Left lung (tissue), 14 donors: ENCODE measurements at places on chromosomes 7 and 10. TPM values are rescaled to one million over a fixed set of nuclear protein-coding genes. Genes with fewer than 3 reads are reported as not detected.
A peak's percentile ranks its signal among the peaks of the same experiment; 100 is the strongest.

GRCh38 chr10:122149561-122150505 is 121.3 kb upstream of the BTBD16 start:
- no peak for DNase-seq

DNA sequence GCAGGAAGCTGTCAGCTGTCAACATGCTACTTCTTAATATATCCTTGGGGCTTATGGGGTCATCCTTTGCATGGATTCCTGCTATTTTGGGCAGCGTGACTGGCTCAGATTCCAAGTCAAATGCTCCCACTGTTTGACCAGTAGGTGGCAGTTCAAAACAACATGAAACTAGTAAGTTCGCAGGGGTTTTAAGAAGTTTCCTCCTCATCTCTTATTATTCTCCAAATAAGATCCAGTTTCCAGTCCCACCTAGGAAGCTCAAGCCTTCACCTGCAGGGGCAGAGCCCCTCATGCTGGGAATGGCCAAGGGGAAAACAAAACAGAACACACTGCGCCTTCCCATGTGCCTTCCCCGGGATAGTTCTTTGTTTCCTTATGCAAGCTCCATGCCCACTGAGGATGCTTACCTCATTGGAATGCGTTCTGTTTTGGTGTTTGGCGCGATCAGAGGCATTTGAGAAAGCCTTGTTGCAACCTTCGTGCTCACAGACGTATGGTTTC is 259.8 kb downstream of the GLI3 start:
- DNase-seq, result no peak

DNA sequence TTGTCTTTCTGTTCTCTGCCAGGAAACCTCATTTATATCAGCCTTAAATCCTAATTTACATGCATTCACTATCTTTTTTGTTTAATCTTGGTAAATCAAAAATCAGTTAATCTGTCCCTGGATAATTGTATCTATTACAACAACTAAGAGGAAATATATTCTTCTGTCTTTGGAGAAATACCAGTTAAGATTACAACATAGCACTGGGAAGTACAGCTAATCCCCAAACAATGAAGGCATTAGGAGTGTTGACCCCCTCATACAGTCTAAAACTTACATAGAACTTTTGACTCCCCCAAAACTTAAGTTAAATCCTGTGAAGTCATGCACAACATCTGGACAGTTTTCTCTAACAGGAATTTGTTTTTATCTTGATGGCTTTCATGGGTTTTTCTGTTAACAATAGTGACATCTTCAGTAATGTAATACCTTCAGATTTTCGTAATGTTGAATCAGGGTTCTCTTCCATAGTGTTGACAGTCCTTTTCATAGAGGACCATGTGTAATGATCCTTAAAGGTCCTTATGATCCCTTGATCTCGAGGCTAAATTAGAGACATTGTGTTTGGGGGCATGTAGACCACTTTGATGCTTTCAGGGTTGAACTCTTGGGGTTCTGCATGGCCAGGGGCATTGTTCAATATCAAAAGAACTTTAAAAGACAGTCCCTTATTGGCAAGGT is 24.1 kb upstream of the ABCC2 start:
- no peak for DNase-seq

GRCh38 chr7:106425017-106425719 is 140.4 kb upstream of the NAMPT start:
- DNase-seq, result peak; percentile 94

DNA sequence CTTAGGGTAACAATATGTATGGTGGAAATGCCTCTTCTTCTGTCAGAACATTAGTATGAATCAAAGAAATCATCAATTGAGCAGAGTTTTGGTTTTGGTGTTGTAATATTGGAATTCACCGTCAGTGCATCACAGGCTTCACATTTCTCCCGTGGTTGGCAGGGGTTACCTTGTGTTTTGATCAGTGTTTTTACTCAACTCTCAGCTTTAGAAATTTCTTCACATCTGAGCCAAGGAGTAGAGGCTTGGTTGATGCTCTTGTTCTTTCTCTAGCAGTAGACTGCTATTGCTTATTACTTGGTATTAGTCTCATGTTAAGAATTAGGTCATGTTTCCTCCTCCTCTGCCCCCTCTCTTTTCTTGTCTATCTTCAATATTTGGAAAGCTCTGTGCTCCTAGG is 188.8 kb upstream of the SMIM30 start:
- DNase-seq, result no peak

- DNase-seq, result no peak
Measured at GRCh38 chr10:108749042-108749441, 1174.3 kb downstream of the XPNPEP1 start.

DNA sequence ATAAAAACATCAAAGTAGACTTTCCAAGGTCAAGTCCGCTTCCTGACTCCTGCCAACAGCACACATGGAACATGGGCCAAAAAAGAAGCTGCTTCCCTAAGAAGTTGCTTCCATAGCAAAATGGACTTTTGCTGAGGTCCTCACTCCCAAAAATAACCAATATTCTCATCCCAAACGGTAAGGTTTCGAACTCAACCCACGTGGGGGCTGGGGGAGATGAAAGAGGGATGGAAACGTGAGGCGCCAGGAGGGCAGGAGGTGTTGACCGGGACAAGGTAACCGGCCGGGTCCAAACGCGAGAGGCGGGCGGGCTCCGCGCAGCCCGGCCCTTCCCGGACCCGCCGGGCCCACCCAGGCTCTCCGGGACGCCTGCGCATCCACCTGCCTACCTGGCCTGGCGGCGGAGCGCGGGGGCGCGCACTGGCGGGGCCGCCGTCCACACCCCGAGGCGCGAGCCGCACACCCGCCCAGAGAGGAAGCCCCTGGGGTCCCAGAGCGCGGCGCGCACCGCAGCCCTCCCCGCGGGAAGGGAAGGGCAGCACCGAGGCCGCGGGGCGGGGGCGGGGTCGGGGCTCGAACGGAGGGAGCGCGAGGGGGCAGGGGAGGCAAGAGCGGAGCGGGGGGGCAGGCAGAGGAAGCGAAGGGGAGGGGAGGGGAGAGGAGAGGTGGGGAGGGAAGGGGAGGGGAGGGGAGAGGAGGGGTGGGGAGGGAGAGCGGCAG is 742 bp downstream of the LMBR1 start:
- DNase-seq, result peak; percentile 92

DNA sequence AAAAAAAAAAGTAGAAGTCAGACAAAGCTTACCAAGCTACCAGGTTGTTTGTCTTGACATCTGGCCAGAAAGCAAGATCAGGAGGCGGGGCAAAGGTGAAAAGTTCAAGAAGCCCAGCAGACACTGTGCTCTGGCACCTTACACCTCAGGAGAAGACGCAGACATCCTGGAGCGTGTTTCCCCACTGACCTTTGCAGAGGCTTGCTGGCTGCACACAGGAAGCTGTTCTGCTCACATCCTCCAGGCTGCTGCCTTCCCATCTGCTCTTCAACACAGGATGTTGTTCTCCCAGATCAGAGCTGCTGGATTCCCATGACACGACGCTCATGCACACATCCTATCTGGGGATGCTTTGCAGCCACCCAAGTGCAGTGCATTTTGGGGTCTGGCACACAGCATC is 174.4 kb upstream of the KIAA1217 start:
- DNase-seq, result no peak

GRCh38 chr10:100355086-100355485 is 8.1 kb downstream of the SCD start:
- no peak for DNase-seq

DNA sequence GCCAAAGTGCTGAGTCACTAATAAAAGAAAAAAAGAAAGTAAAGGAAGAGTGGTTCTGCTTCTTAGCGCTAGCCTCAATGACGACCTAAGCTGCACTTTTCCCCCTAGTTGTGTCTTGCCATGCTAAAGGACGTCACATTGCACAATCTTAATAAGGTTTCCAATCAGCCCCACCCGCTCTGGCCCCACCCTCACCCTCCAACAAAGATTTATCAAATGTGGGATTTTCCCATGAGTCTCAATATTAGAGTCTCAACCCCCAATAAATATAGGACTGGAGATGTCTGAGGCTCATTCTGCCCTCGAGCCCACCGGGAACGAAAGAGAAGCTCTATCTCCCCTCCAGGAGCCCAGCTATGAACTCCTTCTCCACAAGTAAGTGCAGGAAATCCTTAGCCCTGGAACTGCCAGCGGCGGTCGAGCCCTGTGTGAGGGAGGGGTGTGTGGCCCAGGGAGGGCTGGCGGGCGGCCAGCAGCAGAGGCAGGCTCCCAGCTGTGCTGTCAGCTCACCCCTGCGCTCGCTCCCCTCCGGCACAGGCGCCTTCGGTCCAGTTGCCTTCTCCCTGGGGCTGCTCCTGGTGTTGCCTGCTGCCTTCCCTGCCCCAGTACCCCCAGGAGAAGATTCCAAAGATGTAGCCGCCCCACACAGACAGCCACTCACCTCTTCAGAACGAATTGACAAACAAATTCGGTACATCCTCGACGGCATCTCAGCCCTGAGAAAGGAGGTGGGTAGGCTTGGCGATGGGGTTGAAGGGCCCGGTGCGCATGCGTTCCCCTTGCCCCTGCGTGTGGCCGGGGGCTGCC is at the start of gene IL6:
IL6 (plus strand) TSS at position 294 of the 807 bp plus-strand sequence; CDS start at position 357, 63 bp downstream.
- DNase-seq, result peak; percentile 94

The FAM24B gene
- 3.0 TPM for total RNA-seq

The ADAM12 gene
- 2.6 TPM for total RNA-seq

The NRCAM gene
- total RNA-seq, result 10.6 TPM

The TACC2 gene
- 166 TPM for total RNA-seq
